Vagina (tissue), 2 donors: ENCODE measurements at places on chromosomes 3 and 15. TPM values are rescaled to one million over a fixed set of nuclear protein-coding genes. Genes with fewer than 3 reads are reported as not detected.

DNA sequence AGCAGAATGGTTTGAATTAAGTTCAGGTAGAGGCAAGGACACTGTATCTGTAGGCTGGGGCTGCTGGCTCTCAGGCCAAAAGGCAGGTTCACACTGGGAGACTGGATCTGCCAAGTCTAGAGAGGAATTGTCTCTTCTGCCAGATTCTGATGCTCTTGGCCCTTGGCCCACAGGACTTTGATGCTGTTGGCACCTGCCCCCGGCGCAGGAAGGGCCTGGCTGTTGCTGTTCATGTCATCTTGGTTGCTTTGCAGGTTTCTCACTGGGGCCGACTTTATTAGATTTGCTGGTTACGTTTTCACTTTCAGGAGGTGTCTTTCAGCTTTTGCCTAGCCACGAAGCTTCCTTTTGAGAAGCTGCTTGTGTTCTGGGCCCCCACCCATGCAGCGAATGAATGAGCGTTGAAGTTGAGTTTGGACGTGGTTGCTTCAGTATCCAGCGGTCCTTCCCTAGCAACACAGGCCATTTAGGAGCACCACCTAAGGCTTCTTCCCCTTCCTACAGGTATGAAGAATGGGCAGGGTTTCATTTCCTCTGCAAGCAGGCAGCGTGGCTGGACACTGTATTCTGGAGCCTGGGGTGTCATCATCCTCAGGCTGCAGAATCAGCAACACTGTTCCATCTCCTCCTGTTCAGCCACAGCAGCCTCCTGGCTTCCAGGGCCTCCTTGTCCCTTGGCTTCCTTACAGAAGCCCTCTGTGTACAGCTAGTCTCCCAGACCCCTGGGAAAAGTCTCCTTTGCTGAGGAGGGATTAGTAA, 65.6 kb upstream of the PRR23C start:
- DNase-seq, result peak; percentile 77

DNA sequence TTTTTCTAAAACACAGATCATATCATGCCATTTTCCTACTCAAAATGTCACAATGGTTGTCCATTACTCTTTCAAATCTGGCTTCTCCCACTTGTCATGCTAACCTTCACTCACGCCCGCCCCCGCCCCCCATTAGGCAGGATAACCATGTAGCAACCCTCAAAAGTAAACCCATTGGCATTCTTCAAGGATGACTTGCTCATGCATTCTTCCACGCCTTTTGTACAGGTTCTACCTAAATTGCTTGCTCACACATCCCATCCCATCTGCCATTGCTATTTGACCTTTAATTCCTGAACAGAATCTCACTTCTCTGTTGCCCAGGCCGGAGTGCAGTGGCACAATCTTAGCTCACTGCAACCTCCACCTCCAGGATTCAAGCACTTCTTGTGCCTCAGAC, 389.3 kb downstream of the MCTP2 start:
- DNase-seq, result no peak

ALDH1L1 gene
- 19.2 TPM for total RNA-seq

DNA sequence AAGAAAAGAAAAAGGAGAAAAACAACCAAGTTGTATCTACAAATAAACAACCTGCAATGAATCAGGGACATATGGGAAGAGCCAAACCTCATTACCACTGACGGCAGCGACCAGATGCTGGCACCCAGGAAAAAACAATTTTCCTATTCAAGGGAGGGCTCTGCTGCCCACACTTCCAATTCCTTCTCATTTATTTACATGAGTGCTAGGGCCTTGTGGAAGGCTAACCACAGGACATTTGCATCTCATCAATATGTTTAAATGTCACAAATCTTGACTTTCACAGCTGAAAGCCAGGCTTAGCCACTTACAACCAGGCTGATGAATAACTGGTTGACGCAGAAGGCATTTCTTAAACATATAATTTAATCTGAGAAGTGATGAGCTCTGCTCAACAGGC, 36.0 kb downstream of the RFTN1 start:
- DNase-seq, result no peak

DNA sequence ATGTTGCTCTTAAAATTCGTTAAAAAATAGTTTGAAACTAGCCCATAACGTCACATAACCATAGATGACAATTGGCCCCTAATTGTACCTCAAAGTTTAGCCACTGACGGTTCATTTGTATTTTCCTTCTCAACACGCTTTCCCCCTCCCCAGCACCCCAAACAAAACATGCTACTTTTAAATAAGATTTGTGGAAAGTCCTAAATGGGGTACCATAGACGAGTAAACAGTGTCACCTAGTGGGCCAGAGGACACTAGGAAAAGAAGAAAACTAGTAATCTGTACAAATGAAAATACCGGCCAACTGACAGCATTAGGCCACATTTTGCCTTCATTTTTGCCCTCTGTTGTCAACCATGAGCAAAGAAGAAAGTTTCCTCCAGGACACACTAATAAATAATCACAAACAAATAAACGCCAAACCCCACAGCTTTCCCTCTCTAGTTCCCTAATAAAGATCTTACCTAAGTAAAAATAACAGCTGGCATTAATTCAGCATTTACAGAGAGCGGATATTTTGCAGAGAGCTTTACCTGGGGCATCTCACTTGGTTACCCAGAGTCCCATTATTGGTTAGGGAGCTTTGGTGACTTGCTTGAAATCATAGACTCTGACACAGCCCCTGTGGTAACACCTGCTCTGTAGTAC, 175.1 kb upstream of the ATP11B start:
- no peak for DNase-seq

NME9 gene
- total RNA-seq, result not detected

- no peak for DNase-seq
These were observed 35.0 kb downstream of the LPP start for GRCh38 chr3:188188911-188189310.

DNA sequence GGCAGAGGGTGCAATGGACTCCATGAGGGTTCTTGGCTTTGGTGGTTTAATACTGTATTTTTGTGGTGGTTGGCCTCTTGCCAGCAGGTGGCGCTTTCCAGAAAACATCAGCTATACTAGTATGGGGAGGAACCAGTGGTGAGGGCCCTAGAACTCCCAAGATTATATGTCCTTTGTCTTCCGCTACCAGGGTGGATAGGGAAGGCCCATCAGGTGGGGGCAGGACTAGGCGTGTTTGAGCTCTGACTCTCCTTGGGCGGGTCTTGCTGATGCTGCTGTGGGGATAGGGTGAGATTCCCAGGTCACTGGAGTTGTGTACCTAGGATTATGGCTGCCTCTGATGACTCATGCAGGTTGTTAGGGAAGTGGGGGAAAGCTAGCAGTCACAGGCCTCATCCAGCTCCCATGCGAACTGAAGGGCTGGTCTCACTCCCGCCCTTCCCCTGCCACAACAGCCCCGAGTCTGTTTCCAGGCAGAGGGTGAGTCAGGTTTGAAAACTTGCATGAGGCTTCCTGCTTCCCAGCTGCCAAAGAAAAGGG, 357.7 kb downstream of the OTOL1 start:
- no peak for DNase-seq

GRCh38 chr3:81477740-81478139, 283.7 kb downstream of the GBE1 start:
- DNase-seq, result no peak

DNA sequence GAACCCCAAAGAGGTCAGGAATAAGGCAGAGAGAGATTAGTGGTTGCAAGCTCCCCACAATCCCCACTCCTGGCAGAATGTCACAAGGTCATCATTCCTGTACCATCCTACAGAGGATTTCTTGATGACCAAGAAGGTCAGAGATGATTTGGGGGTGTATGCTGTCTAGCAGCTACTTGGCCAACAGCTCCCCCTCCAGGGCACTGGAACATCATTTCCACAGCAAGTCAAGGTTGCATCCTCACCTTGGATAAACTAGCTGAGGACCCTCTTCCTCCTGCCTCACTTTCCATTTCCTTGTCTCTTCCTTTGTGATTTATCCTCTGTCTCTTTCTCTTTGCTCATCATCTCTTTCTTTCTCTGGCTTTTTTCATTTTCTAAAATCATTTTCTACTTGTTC, 106.3 kb downstream of the PROS1 start:
- no peak for DNase-seq

FILIP1L gene
- 41.5 TPM for total RNA-seq

OR5K2 gene
- not detected for total RNA-seq

APOD gene
- total RNA-seq, result 549 TPM

DNA sequence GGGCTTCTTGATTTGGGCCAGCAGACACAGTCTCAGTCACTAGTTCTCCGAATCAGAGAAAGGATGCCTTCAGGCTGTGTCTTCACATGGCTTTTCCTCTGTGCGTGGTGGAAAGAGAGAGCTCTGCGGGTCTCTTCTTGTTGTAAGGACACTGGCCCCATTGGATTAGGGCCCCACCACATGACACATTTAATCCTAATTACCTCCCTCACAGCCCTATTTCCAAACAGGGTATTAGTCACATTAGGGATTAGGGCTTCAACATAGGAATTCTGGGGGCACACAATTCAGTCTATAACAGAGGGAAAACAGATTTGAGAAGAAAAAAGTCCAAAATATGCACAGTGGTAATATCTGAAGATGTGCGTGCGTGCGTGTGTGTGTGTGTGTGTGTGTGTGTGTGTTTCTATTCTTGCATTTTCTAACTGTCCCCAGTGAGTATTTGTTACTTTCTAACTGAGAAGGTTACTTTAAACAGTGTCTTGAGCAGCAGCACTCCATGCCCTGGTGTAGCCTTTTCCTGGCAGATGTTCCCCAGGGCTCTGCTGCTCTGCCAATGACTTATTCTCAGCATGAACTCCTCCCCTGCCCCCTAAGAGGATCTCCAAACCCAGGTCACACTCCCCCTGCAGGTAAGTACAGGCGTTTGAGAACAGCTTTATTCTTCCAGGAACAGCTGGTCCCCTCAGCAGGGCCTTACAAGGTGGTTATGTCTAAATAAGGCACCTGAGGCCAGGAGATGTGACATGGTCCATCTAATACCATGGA, 72.9 kb downstream of the RPL39L start:
- peak; percentile 49 for DNase-seq

AP3B2 gene
- 3.7 TPM for total RNA-seq

NANOGP8 gene
- not detected for total RNA-seq
